Left kidney (tissue), 8 donors: ENCODE measurements at places on chromosomes 2 and 18. TPM values are rescaled to one million over a fixed set of nuclear protein-coding genes. Genes with fewer than 3 reads are reported as not detected.

Gene MAPK4
- 8.9 TPM for polyA plus RNA-seq

Gene CTAGE1
- polyA plus RNA-seq: 0.05 TPM

Gene TBR1
- polyA plus RNA-seq: 0.03 TPM

Gene GREB1L
- 4.0 TPM for polyA plus RNA-seq

Gene FLACC1
- 3.1 TPM for polyA plus RNA-seq

Gene FZD7
- 64.1 TPM for polyA plus RNA-seq

Gene PLGLB1
- 27.6 TPM for polyA plus RNA-seq

Gene SERPINB5
- 0.13 TPM for polyA plus RNA-seq

Gene GBX2
- polyA plus RNA-seq: 0.52 TPM

Gene IL18R1
- polyA plus RNA-seq: 3.2 TPM

Gene ALMS1
- polyA plus RNA-seq: 45.2 TPM

Gene RESP18
- polyA plus RNA-seq: not detected

Gene TACR1
- polyA plus RNA-seq: 2.9 TPM

Gene AQP4
- 0.80 TPM for polyA plus RNA-seq

Gene CDH20
- 3.3 TPM for polyA plus RNA-seq

Gene DSG2
- polyA plus RNA-seq: 55.9 TPM

- DNase-seq: peak; percentile 75
These were observed at the start of gene TYMS for GRCh38 chr18:657311-658000. Gene TYMS, plus strand, starts transcription at chr18:657653. Its CDS starts 90 bp downstream, at chr18:657743.

DNA sequence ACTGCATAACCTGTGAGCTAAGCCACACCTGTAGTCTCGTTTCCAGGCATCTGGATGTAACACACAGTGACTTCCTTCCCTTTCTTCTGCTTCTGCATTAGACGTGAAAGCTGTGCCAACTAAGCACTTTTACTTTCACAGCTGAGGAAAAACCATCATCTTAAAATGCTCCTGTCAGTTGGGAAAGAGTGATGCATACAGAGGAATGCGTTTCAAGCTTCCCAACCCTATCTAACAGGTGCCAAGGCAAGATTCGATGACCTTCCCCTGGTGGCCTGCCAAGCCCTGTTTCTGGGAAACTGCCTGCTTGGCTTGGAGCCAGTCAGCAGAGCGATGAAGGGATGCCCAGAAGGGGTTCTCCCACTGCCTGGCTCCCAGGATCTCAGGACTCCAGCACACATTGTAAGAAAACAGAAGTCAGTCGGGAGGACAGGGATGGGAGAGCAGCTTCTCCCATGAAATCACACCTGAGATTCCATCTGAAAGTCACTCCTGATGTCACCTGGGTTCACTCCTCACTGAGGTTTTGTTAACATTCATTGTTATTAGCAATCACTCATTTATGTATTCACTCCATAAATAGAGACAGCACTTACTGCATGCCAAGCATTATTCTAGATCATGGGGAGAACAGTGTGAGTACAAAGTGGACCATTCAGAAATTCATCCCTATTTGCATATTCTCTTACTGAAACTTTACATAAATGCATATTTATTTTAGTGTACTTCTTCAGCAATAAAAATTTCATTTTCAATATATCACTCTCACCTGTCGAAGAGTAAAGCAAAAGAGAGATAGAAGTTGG lies 64.1 kb downstream of the DTNA start:
- peak; percentile 17 for DNase-seq

GRCh38 chr2:72921853-72922252 lies 4.5 kb downstream of the EMX1 start:
- DNase-seq: no peak

DNA sequence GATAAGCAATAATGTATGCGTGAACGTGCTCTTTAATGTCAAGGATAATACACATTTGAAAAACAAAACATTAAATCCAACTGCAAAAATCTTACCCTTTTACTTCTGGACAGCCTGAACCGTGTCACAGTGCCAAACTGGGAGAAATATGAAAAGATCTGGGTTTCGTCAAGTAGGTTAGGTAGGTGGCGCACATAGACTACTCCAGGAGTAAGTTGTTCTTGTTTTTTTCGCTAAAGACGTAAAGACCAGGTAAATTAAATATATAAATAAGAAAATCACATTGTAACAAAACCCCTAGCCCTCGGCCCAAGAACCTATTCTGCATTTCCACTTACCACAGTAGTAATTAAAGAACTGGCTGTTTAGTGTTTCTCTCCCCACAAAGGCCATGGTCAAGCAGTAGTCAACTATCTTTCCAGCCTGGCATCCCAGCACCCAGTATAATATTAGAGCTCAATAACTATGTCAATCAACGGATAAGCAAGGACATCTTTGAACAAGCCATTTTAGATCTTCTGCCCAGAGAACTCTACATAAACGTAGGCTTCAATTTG lies 1.1 kb downstream of the NIFK start:
- no peak for DNase-seq

- DNase-seq: no peak
These were observed 67.1 kb upstream of the YWHAQ start for GRCh38 chr2:9697909-9698308.

GRCh38 chr2:119707117-119708087 lies 28.4 kb downstream of the TMEM177 start:
- DNase-seq: no peak

GRCh38 chr2:235678712-235679111 lies 184.9 kb downstream of the AGAP1 start:
- DNase-seq: no peak

DNA sequence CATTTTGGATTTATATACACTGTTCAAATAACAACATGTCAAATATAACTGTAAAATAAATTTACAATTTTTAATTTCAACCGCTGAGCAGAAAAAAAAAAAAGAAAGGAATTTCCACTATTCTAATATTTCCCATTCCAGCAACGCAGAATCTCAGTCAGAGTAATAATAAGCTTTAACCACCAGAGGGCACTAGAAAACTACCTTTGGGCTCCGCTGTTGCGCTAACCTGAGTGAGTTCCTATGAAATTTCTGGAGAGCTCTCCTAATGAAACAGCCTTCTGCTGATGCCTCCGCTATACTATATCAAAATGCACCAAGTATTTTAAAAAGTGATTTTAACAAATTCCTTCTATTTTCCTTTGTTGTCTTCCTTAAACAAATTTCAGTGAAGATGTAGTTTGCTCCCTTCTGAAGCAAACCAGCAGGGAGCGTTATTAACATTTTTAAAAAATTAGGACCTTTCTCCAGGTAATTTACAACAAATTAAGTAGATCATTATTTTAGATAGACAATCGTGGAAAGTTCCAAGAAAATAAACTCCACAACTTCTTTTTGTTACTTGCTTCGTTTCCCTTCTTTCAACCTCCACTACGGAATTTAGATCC lies 23.0 kb downstream of the ERMN start:
- DNase-seq: peak; percentile 65

GRCh38 chr18:79368681-79369080 lies 27.0 kb upstream of the NFATC1 start:
- no peak for DNase-seq

- no peak for DNase-seq
These were observed 235.9 kb downstream of the SUCLG1 start for GRCh38 chr2:84223191-84223590.

GRCh38 chr2:230885463-230886130 lies 20.9 kb downstream of the ITM2C start:
- no peak for DNase-seq

GRCh38 chr18:809985-810642 lies 1.9 kb downstream of the YES1 start:
- no peak for DNase-seq

- no peak for DNase-seq
These were observed 31.3 kb downstream of the EXOC6B start for GRCh38 chr2:72794572-72794971.

DNA sequence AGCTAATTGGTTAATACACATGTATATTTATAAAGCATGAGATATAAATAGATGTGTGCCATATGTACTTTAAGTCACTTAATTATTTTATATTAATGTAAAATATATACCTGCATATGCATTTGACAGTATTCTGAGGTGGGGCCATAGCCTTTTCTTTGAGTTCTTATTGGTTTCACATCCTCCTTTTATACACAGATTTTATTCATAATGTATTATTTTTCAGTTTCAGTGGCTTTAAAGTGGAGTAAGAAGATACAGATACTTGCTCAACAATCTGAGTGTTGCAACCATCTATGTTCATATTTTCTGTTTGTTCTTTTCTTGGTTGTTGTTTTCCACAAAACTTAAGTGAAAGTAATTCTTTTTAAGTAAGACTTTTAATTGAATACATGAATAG lies 436.5 kb downstream of the RND3 start:
- DNase-seq: no peak

DNA sequence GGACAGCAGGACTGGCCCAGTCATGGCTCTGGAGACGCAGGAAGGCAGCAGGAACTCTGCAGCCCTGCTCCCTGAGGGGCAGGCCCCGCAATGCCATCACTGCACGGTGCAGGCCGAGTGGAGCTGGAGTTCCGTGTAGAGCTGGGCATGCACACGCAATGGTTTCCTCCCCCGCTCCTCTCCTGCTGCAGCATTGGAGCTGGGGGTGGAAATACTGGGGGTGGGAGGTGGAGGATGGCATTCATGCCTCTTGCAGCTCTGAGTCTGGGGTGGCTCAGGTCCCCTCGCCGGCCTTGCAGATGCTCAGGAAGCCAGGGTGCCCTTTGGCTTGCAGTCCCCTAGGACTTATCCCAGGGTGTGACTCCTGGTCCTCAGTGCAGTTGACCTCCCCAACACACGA lies 78.3 kb upstream of the ASB18 start:
- DNase-seq: no peak

DNA sequence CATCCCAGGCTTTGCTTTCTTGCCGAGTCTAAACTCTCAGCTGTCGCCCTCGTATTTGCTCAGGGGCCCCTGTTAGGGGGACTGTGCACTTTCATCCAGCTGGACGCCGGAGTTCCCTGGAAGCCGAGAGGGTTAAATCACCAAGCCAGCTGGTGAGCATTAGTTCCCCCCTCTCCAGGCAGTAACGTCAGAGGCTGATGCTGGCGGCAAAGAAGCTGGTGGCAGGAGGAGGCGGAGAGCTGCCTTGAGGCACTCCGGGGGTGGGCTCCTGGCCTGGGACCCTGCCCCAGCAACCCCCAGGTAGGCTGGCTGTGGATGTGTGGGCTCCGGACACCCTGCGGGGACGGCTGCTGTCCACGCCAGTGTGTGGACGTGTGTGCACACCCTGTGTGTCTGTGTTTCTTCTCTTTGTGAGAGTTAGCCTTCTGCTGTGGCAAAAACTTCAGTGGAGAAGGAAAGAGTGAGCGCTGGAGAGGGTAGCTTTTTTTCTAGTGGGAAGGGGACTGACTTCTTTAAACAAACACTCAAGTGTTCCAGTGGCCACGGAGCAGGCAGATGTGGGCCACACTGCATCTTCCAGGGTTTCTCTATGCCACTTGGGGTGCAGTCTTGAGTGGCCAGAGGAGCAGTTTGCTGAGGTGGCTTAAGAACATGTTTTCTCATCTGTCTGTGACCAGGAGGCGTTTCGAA lies 84.7 kb downstream of the GLI2 start:
- peak; percentile 79 for DNase-seq

GRCh38 chr2:133130548-133131246 lies 437.6 kb downstream of the NCKAP5 start:
- no peak for DNase-seq

DNA sequence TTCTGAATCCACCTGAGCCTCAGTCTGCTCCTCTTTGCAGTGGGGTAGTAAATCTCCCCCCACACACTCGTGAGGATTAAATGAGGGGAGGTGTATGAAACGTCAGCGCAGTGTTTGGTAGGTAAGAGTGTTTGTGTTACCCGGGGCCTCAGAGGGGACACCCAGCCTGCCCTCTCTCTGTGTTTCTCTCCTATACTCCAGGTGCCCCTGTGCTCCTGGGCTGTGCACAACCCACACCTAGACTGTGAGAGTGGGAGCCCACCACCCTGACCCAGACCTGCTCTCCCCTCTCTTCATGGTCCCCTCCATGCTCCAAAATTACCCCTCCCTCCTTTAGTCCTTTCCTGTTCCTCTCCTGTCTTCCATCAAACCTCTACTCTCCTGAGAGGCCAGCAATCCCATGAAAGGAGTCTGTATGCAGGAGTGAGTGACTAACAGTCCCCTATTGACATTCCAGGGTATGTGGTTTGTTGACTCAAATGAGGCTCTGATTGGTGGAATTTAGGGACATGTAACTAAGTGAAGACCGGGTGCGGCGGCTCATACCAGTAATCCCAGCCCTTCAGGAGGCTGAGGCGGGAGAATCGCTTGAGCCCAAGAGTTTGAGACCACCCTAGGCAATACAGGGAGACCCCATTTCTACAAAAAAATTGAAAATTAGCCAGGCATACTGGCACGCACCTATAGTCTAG lies 10.4 kb downstream of the CIB4 start:
- no peak for DNase-seq

DNA sequence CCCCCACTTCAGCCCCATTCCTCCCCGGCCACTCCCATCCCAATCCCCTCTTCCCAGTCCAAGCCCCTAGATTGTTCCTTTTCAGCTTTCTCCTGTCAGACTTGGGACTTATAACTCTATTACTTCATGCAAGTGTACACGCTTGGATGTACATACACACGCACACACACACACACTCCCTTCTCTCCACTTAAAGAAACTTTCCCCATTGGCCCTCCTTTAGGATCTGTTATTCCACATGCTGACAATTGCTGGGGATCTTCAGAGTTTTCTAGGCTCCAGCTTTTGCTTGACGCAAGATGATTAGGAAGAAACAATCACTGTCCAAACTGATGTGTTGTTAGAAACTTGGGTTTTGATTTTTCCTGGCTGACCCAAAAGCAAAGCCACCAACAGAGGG lies 75.4 kb downstream of the CDK15 start:
- DNase-seq: no peak

- no peak for DNase-seq
These were observed 143.6 kb upstream of the DAPL1 start for GRCh38 chr2:158651358-158652057.

DNA sequence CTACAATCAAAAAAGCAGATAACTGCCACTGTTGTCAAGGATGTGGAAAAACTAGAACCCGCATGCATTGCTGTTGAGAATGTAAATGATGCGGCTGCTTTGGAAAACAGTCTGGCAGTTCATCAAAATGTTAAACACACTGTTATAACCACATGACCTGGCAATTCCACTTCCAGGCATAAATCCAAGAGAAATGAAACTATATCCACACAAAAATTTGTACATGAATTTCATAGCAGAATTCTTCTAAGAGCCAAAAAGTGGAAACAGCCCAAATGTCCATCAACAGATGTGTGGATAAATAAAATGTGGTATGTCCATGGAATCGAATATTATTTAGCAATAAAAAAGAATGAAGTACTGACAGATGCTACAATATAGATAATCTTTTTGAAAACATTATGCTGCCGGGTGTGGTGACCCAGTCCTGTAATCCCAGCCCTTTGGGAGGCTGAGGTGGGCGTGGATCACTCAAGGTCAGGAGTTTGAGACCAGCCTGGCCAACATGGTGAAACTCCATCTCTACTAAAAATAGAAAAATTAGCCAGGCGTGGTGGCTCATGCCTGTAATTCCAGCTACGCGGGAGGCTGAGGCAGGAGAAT lies 32.0 kb downstream of the ERCC3 start:
- peak; percentile 0 for DNase-seq

- no peak for DNase-seq
These were observed 80.9 kb downstream of the CABYR start for GRCh38 chr18:24219561-24220317.
